ENCODE measurements at places on chromosomes 3 and 15.

DNA sequence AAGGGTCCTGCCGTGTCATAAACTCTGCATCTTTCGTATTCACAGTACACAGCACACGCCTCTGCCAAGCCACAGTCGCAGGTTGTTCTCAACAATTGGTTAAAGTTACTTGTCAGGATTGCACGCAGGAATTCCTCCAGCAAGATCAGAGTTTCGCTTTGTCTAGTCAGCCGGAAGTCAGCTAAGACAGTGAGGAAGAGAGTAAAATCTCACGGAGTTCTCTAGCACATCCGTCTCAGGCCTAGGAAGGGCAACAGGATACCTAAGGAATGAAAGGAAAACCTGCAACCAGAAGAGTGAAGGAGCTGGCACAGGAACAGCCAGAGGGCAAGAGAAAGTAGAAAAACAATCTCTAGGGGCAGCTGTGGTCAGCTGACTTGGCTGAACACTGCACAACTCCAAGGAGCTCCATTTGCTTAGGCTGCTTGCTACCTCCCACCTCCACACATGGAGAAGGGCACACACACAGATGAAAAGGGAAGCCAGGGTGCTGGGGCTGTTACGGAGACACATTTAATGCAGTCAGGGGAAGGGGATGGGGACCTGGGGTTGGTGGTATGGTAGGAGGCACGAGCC is 23.7 kb downstream of the RORA start:
- no peak for DNase-seq

DNA sequence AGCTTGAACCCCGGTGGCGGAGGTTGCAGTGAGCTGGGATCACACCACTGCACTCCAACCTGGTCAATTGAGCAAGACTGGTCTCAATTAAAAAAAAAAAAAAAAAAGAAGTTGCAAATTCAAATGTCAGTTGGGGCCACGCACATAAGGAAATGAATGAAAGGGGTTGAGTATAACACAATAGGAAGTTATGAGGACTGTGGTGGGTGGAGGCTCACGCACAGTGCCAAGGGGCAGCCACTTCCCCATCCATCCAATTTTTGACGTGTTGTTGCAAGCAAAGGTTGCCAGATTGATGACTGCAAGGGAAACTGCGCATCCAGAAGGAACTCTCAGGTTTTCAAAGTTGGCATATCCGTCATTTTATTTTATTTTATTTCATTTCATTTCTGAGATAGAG is 532.2 kb downstream of the NTRK3 start:
- DNase-seq = no peak

DNA sequence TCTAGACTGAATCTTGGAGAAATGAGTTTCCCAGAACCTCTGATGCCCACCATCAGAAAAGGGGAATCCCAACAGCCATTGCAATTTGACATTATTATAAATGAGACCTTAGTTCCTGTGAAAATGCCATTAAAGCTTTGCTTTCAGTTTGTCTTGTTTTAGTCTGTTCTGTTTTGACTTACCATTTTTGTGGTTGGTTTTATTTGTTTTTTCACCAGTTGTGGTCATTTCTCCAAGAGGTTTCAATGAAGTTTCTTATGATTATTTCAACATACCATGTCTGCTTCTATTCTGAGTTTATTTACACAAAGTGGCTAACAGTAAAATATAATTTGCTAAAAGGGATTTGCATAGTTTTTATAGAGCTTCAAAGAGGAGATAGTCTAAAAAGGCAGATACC is 175.0 kb upstream of the MCTP2 start:
- no peak for DNase-seq

- peak; percentile 33 for DNase-seq
These were observed 34.4 kb downstream of the PAQR9 start for GRCh38 chr3:142929109-142929508.

- DNase-seq = no peak
These were observed 299.9 kb downstream of the MECOM start for GRCh38 chr3:169363318-169364265.

- no peak for DNase-seq
These were observed 209.9 kb upstream of the SLC2A2 start for GRCh38 chr3:171236265-171237008.

GRCh38 chr15:101539930-101540329 is 50.4 kb upstream of the PCSK6 start:
- DNase-seq = no peak

GRCh38 chr3:134985864-134986715 is 191.0 kb downstream of the EPHB1 start:
- DNase-seq = no peak

DNA sequence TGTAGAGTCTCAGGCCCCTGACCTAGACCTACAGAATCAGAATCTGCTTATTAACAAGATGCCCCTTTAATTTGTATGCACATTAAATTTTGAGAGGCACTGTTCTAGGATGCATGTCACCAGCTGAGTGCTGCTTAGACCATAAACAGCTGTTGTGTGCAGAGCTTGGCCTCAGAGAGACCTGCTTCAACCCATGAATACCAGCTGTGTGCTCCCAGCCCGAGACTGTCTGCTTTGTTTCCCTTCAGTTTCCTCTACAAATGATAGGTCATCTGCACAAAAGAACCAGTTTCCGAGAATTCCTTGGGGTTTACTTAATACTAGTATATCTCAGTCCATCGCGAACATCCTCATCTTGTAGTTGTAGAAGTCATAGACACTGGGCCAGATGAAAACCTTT is 158.5 kb upstream of the PFN2 start:
- DNase-seq = no peak

DNA sequence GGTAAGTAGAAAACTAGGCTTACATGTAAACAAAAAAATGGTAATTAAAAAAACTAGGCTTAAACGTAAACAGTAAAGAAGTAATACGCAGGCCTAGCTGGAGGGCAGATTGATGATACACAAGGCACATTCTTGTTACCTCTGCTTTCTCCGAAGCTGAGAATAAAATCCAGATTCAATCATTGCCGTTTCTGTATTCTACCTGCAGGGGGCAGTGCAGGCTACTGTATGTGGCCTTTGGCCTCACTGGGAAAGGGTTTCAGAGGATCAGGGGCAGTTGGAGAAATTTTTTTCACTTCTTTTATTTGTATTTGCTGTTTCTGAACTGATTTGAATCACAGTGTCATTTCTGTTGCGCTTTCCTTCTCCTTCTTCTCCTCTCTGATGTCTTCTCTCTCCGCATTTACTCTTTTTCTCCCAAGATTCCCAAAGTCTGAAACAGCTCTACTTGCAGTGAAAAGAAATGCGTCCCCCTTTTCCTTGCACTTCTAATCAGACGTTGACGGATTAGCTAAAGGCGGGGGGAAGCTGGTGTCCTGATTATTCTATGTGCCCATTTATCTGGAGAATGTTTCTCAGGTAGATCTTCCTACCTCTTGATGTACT is 67.1 kb upstream of the MCTP2 start:
- peak; percentile 52 for DNase-seq

DNA sequence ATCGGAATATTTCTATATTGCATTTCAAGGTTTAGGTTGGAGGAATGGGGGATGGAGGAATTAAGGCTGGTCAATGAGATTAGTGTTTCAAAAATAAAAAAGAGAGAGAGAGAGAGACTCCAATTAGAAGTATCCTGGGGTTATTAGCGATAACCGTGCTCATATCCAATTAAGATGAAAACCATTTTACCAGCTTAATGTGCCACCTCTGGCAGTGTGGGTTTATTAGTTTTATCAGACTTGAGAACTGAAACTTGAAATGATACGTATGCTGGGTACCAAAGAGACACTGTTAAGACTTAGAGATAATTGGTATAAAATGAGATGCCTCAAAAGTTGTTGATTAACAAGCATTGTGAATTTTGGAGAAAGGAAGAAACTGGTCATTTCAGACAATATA is 251.5 kb upstream of the NR2F2 start:
- DNase-seq = no peak

DNA sequence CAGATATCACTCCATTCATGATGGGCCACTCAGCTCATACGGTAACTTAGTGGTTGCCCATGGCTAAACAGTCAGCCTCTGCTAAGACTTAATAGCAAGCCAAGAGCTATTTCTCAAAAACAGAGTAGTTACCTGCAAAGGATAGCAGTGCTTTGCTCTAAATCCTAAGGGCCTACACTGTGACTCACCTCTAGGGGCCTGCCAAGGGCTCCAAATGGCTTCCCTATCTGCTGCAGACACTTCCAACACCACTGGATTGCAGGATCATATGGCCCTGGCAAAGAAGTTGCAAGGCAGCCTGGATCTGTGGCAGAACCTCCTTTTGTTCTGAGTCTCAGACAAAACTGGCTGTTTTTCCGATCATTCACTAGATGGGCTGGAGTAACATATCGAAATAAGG is 17.8 kb downstream of the CGGBP1 start:
- DNase-seq = no peak

DNA sequence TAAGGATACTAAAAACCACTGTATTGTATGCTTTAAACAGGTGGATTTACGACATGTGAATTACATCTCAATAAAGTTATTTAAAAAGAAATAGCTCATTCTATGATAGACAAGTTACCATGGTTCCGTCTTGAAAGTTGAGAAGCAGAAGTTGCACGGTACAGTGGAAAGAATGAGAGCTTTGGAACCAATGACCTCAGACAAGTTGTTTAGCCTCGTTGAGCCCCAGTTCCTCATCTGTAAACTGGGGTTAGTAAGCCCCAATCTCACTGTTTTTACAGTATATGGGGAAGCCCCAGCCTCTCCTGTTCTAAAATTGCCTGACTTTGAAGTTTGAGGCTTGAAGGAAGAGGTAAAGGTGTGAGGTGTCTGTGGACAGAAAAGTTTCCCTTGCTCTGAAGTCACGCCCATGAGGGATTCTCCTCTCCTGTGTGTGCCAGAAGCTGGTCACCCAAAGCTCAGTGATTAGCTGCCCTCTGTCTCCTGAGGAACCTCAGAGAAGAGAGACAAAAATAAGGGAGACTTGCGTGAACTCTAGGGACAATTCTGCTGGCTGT is 10.0 kb downstream of the CRYGS start:
- DNase-seq = peak; percentile 70

- no peak for DNase-seq
These were observed 2.0 kb upstream of the GANC start for GRCh38 chr15:42270996-42271395.

DNA sequence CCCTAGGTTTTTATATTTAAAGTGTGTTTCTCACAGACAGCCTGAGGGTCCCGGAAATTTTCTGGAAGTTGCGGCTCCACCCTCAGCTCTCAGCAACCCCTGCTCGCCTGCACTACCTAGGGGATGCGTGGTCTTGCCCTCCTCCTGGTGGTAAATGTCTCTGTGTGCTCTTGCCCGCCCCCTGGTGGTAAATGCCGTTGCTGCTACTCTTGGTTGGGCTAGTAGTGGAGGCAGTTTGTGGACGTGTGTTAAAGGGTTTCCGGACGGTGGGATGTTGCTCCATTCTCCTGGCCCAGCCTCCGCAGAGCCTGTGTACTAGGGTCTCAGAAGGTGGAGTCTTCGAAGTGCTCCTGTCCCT is 27.4 kb downstream of the STOML1 start:
- DNase-seq = peak; percentile 85

GRCh38 chr3:193052354-193053045 is 134.8 kb upstream of the MB21D2 start:
- no peak for DNase-seq

DNA sequence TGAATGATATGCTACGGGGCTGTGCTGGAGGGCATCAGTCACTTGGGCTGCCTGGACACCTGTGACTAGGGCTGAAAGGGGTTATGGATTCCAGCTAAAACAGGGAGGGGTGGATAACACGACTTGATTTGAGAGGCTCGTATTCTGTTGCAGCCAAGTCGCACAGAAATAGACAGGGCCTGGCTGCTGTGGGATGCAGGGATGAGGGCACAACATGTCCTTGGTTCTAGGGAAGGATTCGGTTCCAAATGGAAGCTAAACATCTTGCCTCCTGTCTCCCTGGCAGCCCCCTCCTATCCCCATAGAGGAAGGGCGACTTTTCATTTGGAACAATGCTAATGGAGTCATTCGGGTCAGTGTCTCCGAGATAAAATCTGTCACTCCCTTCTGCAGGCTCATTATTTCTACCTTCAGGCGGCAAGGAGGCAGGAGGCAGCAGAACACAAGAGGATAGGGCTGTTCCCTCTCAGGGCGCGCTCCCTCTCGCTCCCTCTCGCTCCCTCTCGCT is 433.8 kb upstream of the RBMS3 start:
- no peak for DNase-seq

DNA sequence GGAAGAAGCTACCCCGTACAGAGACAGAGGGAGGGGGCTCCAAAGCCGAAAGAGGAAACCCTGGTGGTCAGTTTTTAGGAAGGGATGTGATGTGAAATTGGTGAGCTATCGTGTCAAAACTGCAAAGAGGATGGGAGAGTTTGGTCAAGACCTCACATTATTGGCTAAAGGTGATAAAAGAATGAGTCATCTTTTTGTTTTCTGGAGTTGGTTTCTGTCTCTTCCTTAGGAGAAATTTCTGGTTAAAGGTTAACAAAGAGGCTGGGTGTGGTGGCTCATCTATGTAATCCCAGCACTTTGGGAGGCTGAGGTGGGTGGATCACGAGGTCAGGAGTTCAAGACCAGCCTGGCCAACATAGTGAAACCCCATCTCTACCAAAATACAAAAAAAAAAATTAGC is 217.8 kb upstream of the CBLB start:
- no peak for DNase-seq

GRCh38 chr15:101463270-101463669 is 26.2 kb downstream of the PCSK6 start:
- no peak for DNase-seq

DNA sequence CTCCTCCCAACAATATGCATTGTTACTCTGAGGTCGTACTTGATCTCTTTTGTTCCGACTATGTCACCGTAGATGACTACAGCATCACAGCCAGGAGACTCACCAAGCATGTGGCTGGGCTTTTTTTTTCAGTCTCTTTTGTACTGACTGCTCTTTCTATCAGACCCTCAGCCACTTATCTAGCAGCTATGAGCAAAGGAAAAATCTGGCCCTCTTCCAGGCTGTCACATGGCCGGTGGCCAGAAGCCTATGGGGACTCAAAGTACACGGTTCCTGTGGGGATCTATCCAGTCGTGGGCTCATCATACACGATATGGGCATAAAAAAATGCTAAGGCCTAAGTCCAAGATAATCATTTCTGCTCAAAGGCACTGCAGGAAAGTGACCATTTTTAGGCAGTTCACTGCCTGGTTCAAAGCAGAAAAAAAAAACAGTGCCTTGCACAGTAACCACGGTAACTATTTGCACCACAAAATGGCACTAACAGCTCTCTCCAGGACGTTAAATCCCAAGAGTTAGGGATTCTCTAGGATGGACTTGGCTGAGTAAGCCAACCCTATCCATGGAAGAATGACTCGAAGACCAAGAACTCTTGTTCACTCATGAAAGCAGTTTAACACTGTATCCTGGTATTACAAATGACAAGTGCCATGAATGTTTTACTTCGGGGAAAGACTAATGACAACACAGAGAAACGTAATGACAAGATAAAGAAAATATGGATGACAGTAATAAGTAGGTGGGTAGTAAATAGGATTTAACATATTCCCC is 50.3 kb downstream of the SHQ1 start:
- no peak for DNase-seq

Measured in activated naive CD8-positive, alpha-beta T cell treated with anti-CD3 and anti-CD28 coated beads for 36 hours (primary cell).